Hematopoietic multipotent progenitor cell treated with erythropoietin and hydrocortisone succinate and interleukin-3 and kit ligand, for 4 days (in vitro differentiated cells): ENCODE measurements at places on chromosomes 16 and 17.

DNA sequence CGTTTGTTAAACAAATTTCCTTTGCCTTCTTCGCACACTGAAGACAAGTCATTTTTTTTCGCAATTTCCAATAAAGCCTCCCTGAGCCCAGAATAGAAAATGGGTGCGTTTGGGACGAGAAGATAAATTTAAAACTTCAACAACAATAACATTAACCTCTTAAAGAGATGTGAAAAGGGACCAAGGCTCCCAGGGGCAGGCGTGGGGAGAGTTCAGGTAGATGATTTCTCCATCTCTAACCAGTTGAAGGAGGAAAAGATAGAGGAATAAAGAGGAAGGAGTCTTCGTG is 1.3 kb upstream of the HOXB4 start:
- no peak for DNase-seq

GRCh38 chr16:31708348-31708747 is 165.3 kb upstream of the ZNF267 start:
- no peak for DNase-seq

DNA sequence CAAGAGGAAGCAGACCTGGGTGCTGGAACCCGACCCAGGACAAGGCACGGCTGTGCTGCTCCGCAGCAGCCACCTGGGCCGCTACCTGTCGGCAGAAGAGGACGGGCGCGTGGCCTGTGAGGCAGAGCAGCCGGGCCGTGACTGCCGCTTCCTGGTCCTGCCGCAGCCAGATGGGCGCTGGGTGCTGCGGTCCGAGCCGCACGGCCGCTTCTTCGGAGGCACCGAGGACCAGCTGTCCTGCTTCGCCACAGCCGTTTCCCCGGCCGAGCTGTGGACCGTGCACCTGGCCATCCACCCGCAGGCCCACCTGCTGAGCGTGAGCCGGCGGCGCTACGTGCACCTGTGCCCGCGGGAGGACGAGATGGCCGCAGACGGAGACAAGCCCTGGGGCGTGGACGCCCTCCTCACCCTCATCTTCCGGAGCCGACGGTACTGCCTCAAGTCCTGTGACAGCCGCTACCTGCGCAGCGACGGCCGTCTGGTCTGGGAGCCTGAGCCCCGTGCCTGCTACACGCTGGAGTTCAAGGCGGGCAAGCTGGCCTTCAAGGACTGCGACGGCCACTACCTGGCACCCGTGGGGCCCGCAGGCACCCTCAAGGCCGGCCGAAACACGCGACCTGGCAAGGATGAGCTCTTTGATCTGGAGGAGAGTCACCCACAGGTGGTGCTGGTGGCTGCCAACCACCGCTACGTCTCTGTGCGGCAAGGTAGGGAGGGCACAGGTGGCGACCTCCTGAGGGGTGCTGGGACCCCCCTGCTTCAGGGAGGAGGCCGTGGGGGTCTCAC is 667 bp downstream of the FSCN2 start:
- no peak for DNase-seq

DNA sequence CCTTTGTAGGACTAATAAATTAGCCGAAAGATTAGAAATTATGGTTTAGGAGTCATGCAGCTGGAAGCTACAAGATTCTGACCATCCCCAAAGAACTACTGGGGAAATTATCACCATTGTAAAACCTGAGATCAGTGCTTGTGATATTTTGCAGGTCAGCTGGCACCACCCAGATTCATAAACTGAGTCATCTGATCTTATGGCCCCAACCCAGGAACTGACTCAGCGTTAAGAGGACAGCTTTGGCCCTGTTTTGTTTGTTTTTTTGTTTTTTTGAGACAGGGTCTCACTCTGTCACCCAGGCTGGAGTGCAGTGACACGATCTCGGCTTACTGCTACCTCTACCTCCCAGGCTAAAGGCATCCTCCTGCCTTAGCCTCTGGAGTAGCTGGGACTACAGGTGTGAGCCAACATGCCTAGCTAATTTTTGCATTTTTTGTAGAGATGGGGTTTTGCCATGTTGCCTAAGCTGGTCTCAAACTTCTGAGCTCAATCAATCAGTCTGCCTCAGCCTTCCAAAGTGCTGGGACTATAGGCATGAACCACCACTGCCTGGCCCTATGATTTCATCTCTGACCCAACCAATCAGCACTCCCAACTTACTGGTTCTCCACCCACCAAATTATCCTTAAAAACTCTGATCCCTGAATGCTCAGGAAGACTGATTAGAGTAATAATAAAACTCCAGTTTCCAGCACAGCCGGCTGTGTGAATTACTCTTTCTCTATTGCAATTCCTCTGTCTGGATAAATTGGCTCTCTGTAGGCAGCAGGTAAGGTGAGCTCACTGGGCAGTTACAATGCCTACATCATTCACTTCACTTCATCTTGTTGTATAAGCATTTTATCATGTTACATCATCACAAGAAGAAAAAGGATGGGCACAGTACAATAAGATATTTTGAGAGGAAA is 79.4 kb upstream of the KSR1 start:
- DNase-seq = no peak

- no peak for DNase-seq
Measured at GRCh38 chr16:29991571-29991904, 3.9 kb downstream of the HIRIP3 start.

- peak; percentile 38 for DNase-seq
Measured at GRCh38 chr17:74430706-74431567, 951 bp upstream of the GPRC5C start.

- DNase-seq = peak; percentile 93
Measured at GRCh38 chr16:23134274-23134673, 15.0 kb downstream of the USP31 start.

DNA sequence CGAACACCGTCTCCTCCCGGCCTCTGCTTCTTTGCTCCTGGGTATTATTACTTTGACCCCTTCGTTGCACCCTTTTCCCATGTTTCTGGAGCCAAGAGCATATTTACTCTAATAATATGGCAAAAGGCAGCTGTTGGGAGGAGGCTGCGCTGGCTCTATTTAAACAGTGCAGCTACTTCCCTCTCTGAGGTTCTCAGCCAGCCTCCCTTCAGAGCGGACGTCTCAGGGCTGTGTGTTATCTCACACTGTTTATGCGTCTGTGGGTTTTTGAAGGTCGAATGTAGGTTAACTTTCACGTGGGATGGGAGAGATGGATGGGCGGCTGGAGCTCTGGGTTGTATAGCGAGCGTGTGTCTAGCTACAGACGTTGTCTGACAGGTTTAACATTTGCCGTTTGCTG is 45.3 kb downstream of the COX4I1 start:
- no peak for DNase-seq

DNA sequence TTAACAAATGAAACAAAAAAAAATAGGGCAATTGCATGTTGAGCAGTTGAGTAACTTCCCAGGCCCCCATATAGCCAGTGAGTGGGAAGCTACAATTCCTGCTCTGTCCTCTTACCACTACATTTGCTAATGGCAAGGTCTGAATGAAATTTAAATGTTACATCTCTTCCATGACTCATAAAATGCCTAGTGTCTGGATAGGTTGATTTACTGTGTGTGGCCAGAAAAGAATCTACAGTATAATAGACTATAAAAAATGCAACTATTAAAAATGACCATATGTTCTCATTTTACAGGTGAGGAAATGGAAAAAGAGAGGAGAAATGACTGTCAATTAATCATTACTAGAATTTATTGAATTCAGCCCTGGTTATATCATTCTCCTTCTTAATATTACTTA is 1199.3 kb downstream of the CDH11 start:
- no peak for DNase-seq

DNA sequence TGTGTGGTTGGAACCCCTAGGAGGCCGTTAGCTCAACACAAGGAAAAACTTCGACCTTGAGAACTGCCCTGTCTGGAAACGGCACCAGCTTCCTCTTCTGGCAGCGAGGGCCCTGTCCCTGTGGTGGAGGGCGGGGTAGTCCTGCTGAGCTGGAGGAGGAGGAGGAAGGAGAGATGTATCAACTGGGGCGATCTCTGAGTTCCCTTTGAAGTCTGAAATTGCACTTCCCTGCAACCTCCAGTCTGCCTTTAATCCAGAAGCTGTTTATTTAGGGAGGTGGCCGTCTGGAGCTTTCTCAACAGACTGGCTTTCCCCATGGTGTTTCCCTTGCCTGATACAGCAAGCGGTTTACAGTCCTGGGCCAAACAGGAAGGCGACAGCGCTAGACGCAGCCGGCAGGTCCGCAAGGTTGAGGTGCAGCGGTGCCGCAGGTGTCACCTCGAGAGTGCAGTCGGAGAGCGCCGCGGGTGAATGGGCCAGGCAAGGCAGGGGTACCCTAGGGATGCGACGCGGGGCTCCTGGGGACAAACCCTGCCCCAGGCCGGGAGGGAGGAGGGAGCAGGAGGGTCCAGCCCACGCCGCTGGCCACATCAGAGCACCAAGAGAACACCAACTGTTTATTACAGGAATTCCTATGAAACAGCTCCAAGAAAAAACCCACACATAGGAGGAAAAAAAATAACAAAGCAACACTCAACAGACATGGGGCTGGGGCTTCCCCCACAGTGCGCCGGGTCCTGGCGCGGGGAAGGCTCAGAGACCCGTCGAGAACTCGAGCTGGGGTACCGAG is 11.4 kb upstream of the MRPS23 start:
- peak; percentile 91 for DNase-seq

DNA sequence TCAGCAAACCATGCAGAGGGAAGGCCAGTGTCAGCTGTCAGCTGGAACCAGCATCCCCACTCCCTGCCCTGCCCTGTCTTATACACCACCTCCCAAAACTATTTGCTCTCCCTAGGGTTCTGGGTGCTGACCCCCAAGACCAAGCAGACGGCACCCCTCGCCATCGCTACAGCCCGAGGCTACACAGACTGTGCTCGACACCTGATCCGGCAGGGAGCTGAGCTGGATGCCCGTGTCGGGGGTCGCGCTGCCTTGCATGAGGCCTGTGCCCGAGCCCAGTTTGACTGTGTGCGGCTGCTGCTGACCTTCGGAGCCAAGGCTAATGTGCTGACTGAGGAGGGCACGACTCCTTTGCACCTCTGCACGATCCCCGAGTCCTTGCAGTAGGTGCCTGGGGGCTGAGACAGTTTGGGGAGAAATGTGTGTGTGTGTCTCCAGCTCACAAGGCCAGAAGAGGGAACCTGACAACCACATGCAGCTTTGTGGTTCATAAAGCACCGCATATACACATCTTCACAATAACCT is 1.5 kb downstream of the ASB16 start:
- DNase-seq = no peak

DNA sequence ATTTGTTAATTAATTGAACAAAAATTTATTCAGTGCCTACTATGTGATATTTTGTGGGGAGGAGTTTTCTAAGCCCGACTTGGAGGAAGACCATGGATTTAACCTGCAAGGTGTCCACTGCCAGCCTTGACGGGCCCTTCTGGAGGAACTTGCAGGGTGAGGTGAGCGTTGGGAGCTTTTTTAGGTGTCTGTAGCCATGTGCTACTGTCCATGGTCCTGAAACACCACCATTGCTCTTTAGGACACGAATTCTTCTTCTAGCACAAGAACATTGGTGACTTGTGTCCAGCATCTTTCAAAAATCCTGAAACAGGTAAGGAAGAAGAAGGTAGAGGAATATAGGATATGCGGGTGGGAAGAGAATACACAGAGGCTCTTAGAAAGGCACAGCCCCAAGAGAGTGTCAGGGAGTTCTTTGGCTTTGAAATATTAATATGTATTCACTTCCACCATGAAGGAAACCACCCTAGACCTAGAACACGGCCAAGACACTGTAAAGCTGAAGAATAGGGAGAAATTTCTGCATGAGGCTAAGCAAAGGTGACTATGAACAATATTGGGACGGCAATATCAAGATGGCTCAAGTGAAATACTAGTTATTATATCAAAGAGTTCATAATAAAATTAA is 27.9 kb upstream of the OR4D1 start:
- DNase-seq = peak; percentile 86

- DNase-seq = no peak
Measured at GRCh38 chr16:67068212-67068753, 39.3 kb downstream of the CBFB start.

DNA sequence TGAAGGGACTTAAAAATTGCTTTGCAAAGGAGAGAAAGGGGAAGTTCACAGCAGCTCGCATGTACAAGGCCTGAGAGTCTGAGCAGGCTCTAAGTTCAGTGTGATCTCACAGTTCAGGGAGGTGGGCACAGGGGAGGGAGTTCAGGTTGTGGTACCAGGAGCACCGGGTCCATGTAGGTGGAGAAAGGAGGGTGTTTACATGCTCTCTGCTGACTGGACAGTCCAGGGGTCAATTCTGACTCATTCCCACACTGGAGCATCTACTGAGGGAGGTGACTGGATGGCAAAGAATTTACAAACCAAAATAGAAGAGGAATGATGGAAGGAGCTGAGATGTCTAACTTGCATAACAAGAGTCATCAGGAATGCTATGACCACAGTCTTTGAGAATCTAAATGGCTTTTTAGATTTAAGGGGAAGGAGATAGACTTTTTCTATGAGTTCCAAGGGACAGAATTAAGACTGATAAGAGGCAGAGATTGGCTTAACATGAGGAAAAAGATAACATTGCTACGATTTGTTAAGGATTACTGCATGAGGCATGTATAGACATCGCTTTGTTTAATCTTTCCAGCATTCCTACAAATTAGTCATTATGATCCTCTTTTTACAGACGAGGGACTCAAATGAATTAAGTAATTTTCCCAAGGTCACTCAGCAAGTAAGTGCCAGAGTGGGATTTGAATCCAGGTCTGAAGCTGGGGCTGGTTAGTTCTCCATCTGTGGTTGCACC is 29.9 kb downstream of the MIS12 start:
- peak; percentile 30 for DNase-seq

GRCh38 chr16:68194251-68194650 is 41.7 kb downstream of the ESRP2 start:
- DNase-seq = no peak

DNA sequence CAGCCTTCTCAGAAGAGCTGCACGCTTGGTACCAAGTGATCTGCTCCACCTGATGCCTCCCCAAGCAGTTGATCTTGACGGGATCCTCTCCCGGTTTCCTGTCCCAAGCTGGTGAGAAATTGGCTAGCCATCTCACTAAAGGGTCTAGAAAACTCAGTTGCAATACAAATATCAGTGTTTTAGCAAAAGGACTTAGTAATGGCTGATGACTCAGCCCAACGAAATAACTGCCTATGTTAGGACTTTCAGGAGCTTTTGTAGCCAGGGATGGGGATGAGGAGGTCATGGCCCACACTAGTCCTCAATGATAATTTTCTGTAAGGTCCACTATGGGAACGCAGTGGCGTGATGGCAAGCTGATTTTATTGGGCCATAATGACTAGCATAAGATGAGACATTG is 23.3 kb upstream of the ENGASE start:
- no peak for DNase-seq

DNA sequence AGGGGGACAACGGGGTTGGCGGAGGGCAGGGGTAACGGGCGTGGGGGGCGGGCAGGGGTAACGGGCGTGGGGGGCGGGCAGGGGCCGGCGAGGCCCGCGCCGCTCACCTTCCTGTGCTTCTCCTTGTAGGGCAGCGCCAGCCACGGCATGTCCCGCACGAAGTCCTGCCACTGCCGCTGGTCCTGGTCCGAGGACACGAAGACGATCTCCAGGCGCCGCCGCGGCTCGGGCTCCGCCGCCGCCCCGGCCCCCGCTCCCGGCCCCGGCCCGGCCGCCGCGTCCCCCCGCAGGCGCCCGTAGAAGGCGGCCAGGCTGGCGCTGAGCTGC is 401 bp downstream of the NXN start:
- no peak for DNase-seq
